ENCODE measurements at places on chromosomes 6 and 20. TPM values are rescaled to one million over a fixed set of nuclear protein-coding genes. Genes with fewer than 3 reads are reported as not detected.

NRSN1 gene
- total RNA-seq: not detected

UBD gene
- total RNA-seq: not detected

CST3 gene
- 229 TPM for total RNA-seq

RAET1L gene
- not detected for total RNA-seq

OR2H1 gene
- total RNA-seq: not detected

PI3 gene
- total RNA-seq: not detected

TRIM15 gene
- total RNA-seq: not detected

PLA2G7 gene
- 0.36 TPM for total RNA-seq

NKX2-4 gene
- not detected for total RNA-seq

OLIG3 gene
- not detected for total RNA-seq

DNA sequence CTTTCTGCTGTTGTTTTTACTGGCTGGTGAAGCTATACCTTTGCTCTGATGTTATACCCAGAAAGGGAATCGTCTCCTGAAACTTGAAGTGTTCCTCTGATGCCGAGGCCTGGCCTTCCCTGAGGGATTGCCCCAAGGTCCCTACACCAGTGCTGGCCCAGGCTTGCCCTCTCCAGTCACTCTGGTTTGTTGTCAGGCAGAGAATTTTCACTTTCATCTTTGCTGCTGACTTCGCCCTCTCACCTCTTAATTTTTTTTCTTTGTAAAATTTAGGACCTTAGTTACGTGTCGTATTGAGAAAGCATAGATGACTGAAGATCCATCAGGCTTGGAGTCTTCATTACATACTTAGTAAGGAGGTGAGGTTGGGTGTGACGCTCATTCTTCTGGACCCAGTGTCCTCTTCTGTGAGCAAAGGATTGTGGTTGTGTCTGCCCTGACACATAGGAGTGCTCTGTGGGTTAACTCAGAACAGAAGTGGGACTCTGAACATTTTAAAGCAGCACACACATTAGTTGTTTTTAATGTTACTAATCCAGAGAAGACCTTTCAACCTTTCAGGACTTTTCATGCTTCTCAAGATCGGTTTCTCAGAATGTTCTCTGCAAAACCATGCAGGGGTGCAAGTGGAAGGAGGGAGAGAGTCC, 45.4 kb downstream of the TULP4 start:
- DNase-seq: no peak

- DNase-seq: no peak
These were observed 18.0 kb downstream of the BAG2 start for GRCh38 chr6:57190140-57190539.

GRCh38 chr6:127517693-127518092, 1.4 kb downstream of the MTCL3 start:
- no peak for DNase-seq

GRCh38 chr6:11607383-11607782, 69.8 kb downstream of the TMEM170B start:
- DNase-seq: no peak

DNA sequence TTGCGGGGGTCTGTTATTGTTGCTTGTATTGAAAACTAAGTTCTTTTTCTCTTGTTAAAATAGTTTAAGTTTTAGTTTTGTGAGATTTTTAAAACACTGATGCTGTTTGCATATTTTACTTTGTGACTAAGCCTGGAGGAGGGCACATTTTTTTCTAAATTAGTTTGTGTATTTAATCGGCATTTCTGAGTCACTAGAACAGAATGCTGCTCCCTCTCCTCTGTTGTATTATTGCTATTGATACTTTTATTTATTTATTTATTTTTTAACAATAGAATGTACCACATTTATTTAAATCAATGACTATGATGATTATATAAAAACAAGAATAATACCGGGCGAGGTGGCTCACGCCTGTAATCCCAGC, 5.1 kb upstream of the FAM50B start:
- peak; percentile 91 for DNase-seq

DNA sequence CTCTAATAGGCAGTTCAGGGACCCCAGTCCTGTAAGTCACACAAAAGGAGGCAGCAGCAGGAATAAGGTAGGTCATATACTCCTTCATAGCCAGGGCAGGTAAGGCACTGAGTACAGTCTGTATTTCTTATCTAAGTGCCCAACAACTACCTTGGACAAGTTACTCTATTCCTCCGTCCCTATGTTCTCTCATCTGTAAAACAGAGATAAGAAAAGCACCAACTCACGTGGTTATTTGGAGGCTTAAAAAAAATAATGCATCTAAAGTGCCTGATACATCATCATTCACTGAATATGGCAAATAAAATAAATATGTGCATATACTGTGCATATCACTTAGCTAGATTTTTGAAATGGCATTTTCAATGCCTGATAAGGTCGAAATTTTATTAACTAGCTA, 298.1 kb upstream of the CDYL start:
- no peak for DNase-seq

DNA sequence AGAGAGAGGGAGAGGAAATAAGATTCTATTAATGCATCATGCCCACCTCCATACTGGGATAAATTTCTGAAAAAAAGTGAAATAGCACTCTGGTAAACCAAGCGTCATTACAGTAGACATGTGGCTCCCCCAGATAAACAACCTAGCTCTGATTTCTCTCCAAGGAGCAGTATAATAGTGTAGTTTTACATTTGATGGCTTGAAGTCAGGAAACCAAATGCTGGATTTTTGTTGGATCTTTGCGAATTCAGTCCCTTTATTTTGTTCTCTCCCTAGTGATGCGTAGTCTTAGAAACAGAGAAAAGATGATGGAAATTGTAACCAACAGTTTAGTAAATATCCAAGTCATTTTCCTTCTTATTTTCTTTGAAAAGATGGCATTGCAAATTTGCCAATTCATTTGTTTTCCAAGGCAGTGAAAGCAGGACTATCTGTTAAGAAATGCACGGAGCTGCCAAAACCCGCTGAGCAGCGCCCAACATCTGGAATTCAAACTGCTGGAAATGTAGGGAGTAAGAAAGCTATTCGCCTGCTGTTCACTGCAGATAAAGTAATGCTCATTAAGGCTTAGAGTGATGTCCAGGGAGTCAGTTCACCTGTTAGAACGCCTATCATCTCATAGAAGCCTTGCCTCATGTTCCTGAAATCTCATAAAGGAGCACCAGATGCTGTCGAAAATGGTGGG, 85.7 kb upstream of the DOK5 start:
- DNase-seq: no peak

DNA sequence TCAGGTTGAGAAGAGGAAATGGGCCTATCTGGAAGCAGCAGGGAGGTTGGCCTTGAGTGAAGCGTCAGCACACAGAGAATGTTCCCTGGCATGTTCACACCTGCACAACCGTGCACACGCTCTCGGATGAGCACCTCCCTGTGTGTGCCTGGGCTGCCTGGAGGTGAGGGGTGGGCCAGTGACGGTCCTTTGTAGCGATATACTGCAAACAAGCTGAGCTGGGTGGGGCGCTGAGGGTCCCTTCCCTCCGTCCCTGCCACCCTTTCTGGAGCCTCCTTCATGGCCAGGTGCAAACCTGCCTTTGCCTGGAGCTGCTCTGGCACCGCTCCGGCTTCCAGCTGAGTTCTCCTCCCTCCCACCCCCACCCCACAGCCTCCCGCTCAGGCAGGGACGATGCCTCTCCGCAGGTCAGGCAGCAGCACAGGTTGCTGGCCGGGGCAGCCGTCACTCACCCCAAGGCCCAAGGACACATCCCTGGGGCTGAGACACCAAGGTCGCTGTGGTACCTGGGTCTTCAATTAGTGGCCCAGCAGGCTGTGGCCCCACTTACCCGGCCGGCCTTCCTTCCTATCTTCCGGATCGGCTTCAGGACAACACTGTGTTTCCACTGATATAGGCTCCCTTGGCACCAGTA, 111.6 kb downstream of the ERMARD start:
- peak; percentile 23 for DNase-seq

GRCh38 chr6:2110504-2110903, 134.9 kb downstream of the GMDS start:
- no peak for DNase-seq

GRCh38 chr6:113402544-113402943, 454.6 kb upstream of the MARCKS start:
- DNase-seq: no peak

- no peak for DNase-seq
These were observed 24.7 kb downstream of the ADGRG6 start for GRCh38 chr6:142326540-142326939.

- no peak for DNase-seq
These were observed 129.5 kb upstream of the SUPT3H start for GRCh38 chr6:45507186-45507585.

DNA sequence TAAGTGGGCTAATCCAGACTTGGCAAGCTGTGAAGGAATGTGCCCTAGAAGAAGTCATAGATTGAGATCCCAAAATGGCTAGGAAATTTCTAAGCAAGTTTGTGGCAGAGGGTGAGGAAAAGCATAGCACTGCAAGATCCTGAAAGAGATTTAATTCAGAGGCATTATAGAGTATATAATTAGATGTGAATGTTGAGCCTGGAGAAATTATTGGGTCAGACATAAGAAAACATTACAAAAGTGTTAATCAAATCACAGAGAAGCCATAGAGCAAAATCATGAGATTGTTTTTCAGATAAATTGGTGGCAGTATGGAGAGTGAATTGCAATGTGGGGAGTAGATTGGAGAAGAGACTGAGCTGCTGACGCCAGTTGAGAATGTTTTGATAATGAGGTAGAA, 90.0 kb downstream of the CD2AP start:
- no peak for DNase-seq

- no peak for DNase-seq
These were observed 614.5 kb downstream of the PKHD1 start for GRCh38 chr6:51472745-51473487.

- no peak for DNase-seq
These were observed 80.8 kb downstream of the RCAN2 start for GRCh38 chr6:46410334-46410953.

DNA sequence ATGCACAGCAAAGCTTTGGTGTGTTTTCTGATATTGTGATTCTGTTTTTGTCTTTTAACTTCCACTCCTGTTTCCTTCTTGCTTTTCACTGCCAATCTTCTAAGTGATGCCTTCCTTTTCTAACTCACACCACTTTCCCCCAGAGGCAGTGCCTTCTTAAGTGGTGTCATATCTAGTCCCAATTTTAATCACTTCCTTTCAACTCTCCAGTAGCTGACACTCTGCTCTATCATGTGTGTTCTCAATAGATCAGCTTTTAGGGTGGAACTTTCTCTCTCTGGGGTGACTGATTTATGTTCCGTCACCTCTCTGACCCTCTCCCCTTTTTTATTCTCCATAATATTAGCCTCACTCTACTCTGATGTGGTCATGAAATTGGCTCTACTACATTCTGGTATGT, 180.7 kb downstream of the CLVS2 start:
- no peak for DNase-seq

GRCh38 chr20:50353289-50353961, 156.8 kb upstream of the PTPN1 start:
- DNase-seq: no peak

DNA sequence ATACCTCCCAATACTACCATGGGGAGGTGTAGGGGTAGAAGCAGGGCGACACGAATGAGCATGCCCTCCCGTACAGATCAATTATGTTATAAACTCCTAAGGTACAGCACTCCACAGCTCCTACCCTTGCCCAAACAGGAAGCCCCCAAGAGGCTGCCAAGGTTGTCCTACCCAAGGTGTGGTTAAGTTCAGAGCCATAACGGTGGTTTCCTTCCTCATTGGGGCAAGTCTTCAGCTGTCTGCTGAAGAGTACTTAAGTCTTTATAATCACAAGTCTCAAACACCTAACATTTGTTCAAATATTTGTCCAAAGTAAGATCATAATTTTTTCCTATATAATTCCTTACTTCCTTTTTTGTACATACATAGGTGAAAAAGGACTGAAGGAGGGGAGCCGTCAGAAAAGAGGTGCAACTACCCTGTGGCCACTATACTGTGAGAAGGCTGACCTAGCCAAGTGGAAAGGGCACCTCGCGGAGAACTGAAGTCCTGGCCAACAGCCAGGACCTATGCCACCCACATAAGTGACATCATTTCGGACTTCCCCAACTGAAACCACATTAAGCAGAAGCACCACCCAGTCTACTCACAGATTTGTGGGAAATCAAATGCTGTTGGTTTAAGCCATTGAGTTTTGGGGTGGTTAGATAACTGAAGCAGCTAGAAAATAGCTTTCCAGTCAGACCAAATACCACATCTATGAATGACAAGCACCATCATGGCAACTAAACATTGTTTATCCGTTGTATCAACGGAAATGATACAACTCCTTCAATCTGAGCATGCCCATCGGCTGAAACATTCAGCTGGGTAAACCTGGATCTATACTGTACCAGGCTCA, 2.9 kb upstream of the RAB22A start:
- peak; percentile 86 for DNase-seq

GRCh38 chr6:83707829-83708545, 914 bp downstream of the SNAP91 start:
- peak; percentile 83 for DNase-seq

- DNase-seq: no peak
These were observed 34.0 kb upstream of the TRAM2 start for GRCh38 chr6:52610745-52611355.

- DNase-seq: no peak
These were observed 541.3 kb upstream of the MARCKS start for GRCh38 chr6:113315879-113316278.

DNA sequence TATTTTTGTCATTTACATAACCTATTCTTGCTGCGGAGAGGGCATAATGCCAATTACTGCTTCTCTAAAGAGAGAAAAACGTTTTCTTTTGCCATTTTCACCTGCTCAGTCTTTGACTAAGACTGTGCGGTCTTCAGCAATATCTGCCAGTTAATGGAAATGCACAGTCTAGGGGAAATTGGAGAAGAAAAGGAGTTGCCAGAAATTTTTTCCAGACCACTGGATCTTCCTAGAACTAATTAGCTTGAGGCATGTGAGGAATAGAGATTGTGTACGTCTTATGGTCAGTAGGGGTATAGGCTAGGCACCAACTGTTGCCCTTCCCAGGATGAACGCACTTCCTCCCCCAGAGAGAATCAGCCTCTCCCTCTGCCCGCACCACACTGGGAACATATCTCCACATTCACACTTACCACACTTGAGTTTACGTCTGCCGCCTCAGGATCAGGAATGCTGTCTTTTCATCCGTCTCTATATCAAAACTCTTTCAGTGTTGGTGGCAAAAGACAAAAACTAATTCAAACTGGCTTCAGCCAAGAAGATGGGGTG, 67.9 kb upstream of the E2F3 start:
- no peak for DNase-seq

GRCh38 chr20:43761386-43762340, 34.9 kb upstream of the GTSF1L start:
- DNase-seq: no peak
